ENCODE measurements at places on chromosomes 4 and X. TPM values are rescaled to one million over a fixed set of nuclear protein-coding genes. Genes with fewer than 3 reads are reported as not detected.

- DNase-seq: no peak
Measured at GRCh38 chr4:182536221-182536811, 293.1 kb downstream of the TENM3 start.

GRCh38 chr4:84070289-84070688 is 428.8 kb downstream of the NKX6-1 start:
- no peak for DNase-seq

DNA sequence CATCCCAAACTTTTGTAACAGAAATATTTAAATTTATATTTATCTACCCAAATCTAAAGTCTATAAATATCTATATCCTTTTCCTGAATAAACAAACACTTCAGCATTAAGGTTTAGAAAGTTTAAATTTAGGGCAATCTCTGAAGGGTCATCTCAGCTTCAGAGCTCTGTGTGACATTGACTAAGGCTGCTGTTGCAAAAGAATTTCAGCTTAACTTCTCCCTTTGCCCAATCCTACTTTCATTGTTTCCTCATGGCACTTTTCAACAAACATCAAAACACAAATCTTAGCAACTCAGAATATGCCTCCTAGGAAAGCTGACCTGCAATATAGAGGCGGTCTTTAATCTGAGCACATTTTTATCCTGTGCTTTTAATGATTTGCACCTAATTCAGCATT is 79.7 kb upstream of the BANK1 start:
- no peak for DNase-seq

DNA sequence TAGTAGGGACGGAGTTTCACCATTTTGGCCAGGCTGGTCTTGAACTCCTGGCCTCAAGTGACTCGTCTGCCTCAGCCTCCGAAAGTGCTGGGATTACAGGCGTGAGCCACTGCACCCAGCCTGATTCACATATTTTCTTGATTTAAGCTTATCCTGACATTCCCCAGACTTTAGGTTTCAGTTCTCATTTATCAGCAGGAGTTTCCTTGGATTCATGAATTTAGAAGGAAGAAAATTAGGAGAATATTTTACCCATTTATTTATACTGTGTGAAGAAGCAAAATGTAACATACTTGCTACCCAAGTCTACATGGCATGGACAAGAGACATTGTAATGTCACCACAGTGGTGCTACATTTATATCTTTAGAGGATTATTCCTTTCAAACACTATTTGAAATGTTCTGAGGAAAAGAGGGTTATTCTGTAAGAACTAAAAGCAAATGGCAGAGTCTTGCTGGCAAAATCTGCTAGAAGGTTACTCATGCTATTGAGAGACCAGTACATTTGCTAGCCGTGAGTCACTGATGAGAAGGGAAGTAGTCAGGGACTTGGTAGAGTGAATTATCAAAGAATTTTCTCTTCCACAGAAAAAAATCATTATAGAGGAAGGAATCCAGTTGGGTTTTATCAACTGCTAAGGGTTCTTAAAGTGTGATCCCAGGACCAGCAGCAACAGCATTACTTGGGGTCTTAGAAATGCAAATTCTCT is 26.1 kb upstream of the CFAP299 start:
- no peak for DNase-seq

DNA sequence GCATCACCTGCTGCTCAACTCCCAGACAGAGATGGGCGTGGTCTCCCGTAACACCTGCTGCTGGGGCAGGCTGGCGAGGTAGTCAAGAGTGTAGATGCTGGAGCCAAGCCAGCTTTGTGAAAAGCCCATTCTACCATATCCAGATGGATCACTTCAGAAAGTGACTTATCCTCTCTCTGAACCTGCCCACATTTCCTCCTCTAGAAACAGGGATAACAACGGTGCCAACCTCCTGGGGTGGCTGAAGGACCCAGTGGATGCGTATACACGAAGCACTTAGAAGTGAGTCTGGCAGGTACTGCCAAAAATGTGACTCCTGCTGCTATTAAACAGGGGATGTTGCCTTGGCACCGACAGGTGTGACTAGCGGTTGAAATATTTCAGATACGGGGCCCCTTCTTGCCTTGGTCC is 95.8 kb downstream of the SORBS2 start:
- no peak for DNase-seq

DNA sequence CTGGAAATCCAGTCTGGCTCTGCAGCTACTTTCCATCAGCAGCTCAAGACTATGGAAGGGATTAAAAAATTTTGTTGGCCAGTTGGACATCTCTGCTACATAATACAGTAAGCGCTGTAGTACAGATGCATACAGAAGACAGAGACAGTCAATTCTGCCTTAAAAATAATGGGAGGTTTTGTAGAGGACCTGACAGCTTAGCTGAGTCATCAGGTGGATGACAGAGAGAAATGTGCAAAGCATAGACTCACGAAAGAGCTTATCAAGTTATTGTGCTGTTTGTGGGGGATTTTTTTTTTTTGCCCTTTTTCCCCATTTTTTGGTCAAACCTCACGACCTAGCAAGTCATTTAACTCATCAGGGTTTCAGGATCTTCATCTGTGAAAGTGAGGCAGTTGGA is 149.0 kb upstream of the SCML1 start:
- no peak for DNase-seq

DNA sequence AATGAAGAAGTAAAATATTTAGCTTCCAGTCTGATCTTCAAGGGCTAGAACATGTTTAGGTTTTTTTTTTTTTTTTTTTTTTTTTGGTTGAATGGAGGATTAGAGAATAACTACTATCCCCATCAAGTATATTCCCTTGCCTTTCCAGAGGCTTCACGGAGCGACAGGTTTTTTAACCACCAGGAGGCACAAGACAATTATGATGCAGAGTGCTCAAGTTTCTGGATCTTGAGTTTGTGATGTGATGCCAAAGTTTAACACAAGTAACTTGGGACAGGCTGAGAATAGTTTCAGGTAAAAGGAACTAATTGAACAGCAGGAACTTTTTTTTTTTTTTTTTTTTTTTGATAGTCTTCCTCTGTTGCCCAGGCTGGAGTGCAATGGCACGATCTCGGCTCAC is 30.3 kb downstream of the CCNI start:
- DNase-seq: no peak

- DNase-seq: peak; percentile 52
Measured at GRCh38 chr4:97593248-97593647, 550.0 kb downstream of the STPG2 start.

GRCh38 chr4:53702334-53703266 is 111.3 kb upstream of the LNX1 start:
- peak; percentile 94 for DNase-seq

PAGE4 gene
- total RNA-seq: not detected

SOX3 gene
- total RNA-seq: not detected

HERC6 gene
- 7.3 TPM for total RNA-seq

CLTRN gene
- total RNA-seq: 0.51 TPM

PDE6B gene
- total RNA-seq: 3.7 TPM

TCEAL5 gene
- total RNA-seq: 0.46 TPM

TEX13B gene
- not detected for total RNA-seq
